ENCODE measurements at places on chromosomes 16 and 17.

- DNase-seq, result no peak
Observed at GRCh38 chr16:9670033-9670432, 512.2 kb downstream of the GRIN2A start.

DNA sequence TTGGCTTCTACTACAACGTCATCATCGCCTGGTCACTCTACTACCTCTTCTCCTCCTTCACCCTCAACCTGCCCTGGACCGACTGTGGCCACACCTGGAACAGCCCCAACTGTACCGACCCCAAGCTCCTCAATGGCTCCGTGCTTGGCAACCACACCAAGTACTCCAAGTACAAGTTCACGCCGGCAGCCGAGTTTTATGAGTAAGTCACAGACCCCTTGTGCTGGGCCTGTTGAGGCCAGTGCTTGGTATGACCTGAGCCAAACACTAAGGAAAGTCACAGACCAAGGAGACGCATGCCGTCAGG lies 16.1 kb downstream of the SLC6A2 start:
- DNase-seq, result no peak

GRCh38 chr17:62084585-62084984 lies 19.5 kb upstream of the MED13 start:
- DNase-seq, result no peak

DNA sequence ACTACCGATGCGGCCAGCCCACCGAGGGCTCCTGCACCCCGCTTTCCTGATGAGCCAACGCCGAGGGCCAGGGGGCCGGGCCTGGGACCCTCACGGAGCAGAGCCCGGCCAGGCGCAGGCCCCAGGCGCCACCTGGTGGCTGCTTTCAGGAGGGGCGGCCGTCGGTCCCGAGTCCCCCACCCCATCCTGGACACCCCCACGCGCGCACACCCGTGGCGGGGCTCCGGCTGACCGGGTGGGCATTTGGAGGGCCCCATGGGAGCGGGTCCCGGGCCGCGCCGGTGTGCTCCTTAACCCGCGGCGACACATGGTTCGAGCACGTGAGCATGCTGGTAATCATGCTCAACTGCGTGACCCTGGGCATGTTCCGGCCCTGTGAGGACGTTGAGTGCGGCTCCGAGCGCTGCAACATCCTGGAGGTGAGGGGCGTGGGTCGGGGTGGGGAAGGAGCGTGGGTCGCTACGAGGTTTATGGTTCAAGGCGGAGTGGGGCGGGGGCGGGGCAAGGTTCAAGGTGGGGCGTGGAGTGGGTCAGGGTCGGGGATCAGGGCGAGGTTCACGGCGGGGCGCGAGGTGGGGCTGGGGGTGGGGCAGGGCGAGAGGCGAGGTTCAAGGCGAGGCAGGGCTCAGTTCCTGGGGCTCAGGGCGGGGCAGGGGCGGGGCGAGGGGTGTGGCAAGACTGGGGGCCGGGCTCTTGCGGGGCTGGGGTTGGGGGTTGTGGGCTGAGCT lies 30.2 kb downstream of the TPSG1 start:
- peak; percentile 51 for DNase-seq

- DNase-seq, result no peak
Observed at GRCh38 chr17:46020023-46020761, 21.1 kb downstream of the STH start.

GRCh38 chr17:81066072-81066471 lies 31.1 kb downstream of the BAIAP2 start:
- no peak for DNase-seq

GRCh38 chr17:57370037-57370581 lies 113.8 kb downstream of the MSI2 start:
- no peak for DNase-seq

GRCh38 chr17:19753661-19754463 lies 5.8 kb upstream of the ALDH3A1 start:
- DNase-seq, result no peak

DNA sequence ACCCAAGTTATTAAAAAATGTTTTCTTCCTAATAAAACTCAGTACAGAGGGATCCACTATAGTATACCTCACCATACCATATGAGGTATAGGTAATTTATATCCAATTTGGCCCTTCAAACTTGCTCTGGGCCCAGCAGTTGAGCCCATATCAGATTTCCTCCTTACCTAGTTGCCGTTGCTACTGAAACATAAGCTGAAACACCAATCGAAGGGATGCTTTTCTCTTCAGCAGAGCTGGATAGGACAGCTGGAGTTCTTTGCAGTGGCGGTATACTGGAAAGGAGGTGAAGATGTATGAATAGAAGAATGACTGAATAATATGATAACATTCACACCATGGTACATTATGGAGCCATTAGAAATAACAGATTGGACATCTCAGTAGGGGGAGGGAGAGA lies 42.7 kb downstream of the TNRC6C start:
- DNase-seq, result no peak

- no peak for DNase-seq
Observed at GRCh38 chr16:3957344-3957980, 76.9 kb upstream of the CREBBP start.

GRCh38 chr16:58497935-58498334 lies 2.0 kb upstream of the NDRG4 start:
- DNase-seq, result no peak

- no peak for DNase-seq
Observed at GRCh38 chr16:48556243-48556912, 53.6 kb downstream of the N4BP1 start.

DNA sequence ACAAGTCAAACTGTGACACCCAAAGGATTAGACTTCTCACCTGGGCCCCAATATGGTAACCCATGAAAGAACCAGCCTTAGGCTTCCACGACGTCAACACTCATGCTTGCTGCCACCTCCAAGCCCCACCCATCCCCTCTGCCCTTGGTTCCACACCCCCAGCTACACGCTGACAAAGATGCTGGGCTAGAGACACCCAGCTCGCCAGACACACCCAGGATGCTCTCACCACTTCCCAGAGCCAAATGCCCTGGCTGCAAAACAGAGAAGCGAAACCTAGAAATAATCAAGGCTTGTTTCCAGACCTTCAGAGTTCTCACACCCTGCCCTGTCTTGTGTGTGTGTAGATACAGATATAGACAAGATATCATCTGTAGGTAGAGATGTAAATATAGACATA lies 26.0 kb upstream of the ADCY9 start:
- peak; percentile 29 for DNase-seq

GRCh38 chr17:13160296-13160695 lies 142.5 kb upstream of the ELAC2 start:
- no peak for DNase-seq

DNA sequence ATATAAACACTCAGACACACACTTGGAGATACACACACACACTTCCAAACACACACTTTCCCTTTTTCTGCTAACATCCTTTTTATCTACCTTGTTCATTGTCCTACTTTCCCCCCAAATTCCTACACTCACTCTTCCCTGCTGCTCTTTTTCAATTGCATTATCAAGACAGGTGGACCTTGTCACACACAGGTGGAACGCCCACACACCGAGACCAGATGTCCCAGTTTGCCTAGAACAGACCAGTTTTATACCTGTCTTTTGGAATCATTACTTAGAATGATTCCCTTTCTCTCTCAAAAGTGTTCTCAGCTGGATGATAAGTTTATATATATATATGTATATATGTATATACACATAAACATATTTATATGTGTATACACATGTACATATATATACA lies 50.7 kb upstream of the ARHGAP44 start:
- DNase-seq, result no peak

GRCh38 chr16:53131363-53132071 lies 76.7 kb downstream of the CHD9 start:
- DNase-seq, result peak; percentile 67

- DNase-seq, result no peak
Observed at GRCh38 chr17:66405836-66406677, 103.6 kb downstream of the PRKCA start.

DNA sequence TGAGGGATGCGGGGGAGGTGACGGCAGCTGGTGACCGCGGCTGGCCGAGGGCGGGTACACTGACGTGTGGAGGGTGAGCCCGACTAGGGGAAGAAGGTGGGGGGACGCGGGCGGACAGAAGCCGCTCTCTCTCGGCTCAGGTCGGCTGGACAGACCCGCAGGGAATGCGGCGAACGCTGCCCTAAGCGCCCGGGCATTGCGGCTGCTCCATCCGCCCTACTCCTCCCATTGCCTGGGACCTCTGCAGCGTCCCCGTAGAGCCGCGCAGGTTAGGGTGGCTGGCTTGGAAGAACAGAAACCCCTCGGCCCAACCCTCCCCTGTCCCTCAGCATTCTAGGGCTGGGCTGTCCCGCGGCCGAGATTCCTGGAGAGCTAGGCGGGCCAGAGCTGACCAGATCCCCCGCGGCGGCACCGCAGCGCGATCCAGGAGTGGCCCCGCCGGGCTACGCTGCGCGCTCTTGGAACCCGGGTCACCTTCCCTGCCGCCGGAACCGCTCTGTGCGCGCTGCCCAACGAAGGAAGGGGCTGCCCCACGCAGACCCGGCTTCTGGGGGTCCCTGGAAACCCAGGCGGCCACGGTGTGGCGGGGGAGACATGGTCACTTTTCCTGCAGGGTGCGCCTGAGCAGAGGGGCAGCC lies 3.0 kb downstream of the DLX4 start:
- no peak for DNase-seq

- peak; percentile 86 for DNase-seq
Observed at GRCh38 chr17:77086433-77087010, 54.2 kb upstream of the SEC14L1 start.

DNA sequence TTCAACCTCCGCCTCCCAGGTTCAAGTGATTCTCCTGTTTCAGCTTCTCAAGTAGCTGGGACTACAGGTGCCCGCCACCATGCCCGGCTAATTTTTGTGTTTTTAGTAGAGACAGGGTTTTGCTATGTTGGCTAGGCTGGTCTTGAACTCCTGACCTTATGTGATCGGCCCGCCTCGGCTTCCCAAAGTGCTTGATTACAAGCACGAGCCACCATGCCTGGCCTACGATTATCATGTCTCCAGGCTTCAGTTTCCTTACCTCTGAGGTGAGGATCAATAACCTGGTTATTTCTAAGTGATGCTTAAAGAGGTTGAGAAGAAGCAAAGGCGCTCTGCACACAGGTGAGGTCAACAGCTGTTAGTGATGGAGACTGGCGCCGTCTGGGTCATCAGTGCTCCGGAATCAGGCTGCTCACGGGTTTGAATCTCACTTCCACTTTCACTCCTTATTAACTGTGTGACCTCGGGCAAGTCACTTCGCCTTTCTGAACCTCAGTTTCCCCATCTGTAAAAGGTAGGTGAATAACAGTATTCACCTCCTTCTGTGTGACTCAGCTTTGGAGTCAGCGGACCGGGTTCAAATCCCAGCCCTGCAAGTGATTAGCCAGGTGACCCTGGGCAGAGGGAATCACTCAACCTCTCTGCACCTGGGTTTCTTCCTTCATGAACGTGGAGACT lies 745 bp upstream of the ABCC1 start:
- no peak for DNase-seq

DNA sequence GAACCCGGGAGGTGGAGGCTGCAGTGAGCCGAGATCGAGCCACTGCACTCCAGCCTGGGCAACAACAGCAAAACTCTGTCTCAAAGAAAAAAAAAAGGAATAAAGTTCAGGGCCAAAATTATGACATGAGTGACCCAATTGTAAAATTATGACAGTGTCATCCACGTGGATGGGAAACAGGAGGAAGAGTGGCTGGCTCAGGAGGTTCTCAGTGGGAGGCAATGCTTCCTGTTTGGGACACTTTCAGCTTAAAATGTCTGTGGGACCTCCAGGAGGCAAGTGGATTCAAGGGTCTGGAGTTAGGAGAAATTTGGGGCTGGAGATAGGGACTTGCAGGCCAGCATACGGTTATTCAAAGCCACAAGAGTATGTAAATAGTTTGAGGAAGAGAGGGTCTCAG lies 8.0 kb upstream of the STX4 start:
- no peak for DNase-seq

- no peak for DNase-seq
Observed at GRCh38 chr16:659618-660017, 8.3 kb upstream of the RHOT2 start.

GRCh38 chr17:37084372-37084771 lies 135.6 kb downstream of the AATF start:
- DNase-seq, result no peak

GRCh38 chr16:27690608-27691007 lies 140.7 kb downstream of the KATNIP start:
- DNase-seq, result peak; percentile 46

DNA sequence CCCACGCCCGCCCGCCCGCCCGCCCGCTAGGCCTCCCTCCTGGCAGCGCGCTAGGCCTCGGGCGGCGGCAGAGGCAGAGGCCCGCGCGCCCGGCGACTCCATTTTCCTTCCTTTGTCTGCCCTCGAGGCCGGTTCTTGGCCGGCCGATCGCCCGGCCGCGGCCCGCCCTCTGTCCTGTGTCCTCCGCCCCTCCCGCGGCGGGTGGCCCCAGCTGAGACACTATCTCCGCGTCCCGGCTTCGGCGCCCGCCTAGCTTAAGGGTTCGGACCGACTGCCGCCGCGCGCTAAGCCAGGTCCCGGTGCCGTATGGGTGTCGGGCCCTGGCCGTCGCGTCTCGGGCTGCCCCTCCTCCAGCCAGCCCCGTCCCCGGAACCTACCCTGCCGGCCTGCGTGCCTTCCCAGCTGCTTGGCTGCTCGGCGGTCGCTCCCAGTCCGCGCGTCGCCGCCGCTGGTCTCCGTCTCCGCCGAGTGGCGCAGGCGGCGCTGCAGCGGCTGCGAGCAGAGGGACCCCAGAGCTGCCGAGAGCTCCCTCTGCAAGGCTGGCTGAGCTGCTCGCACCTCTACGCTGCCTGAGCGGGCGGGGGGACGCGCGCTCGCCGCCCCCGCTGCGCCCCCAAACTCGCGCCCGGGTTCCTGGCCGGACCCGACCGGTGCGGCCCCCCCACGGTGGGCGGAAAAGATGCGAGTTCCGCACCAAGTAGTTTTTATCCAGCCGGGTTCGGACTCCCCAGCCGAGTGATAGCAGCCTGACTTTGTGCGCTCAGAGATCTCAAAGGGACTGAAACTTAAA lies 787 bp downstream of the CTCF start:
- peak; percentile 77 for DNase-seq

DNA sequence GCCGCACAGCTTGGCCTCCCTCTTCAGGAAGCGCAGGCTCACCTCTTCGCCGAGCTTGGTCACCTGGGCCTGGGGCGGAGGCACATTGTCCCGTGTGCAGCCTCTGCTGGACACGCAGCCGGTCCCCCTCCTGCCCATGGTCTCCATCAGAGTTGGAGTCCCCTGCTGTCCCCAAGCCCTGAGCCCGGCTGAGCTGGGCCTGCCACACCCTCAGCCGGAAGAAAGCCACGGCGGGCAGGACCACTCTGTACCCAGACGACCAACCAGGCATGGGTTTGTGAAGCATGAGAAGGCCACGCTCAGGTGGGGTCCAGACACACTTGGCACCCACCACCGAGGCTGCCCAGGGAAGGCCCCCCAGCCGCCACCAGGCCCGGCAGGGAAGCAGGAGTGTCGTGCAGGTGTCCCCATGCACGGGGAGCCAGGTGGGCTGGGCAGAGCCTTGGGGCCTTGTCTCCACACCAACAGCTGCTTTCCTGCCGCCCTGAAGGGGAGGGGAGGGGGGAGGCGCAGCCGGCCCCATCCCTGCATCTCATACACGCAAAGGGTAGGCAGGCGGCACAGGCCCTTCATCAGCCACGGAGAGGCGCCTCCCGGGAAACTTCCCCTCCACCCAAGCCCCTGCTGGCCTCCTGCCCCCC lies 5.2 kb downstream of the CCDC154 start:
- no peak for DNase-seq
